Non-pigmented ciliary epithelial cell (primary cell): ENCODE measurements at places on chromosomes 3 and 15.

- no peak for DNase-seq
Observed at GRCh38 chr3:184480831-184481230, 80.8 kb upstream of the EPHB3 start.

DNA sequence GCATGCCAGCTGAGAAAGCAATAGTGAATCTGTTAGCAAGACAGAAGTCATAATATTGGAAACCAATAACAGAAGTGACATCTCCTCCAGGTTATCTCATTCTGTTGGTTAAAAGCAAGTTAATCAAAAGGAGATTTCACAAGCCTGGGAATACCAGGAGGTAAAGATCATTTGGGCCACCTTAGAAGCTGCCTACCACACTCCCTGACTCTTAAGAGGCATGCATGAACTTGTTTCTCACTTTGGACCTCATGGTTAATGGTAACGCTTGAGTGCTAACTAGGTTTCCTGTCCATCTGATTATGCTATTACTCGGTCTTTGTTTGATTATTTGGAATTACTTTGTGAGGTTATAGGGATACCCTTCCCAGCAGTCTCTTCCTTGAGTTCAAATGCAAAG lies 650.8 kb upstream of the SGO1 start:
- DNase-seq: no peak

GRCh38 chr3:72669224-72669623 lies 179.0 kb downstream of the SHQ1 start:
- DNase-seq: no peak

DNA sequence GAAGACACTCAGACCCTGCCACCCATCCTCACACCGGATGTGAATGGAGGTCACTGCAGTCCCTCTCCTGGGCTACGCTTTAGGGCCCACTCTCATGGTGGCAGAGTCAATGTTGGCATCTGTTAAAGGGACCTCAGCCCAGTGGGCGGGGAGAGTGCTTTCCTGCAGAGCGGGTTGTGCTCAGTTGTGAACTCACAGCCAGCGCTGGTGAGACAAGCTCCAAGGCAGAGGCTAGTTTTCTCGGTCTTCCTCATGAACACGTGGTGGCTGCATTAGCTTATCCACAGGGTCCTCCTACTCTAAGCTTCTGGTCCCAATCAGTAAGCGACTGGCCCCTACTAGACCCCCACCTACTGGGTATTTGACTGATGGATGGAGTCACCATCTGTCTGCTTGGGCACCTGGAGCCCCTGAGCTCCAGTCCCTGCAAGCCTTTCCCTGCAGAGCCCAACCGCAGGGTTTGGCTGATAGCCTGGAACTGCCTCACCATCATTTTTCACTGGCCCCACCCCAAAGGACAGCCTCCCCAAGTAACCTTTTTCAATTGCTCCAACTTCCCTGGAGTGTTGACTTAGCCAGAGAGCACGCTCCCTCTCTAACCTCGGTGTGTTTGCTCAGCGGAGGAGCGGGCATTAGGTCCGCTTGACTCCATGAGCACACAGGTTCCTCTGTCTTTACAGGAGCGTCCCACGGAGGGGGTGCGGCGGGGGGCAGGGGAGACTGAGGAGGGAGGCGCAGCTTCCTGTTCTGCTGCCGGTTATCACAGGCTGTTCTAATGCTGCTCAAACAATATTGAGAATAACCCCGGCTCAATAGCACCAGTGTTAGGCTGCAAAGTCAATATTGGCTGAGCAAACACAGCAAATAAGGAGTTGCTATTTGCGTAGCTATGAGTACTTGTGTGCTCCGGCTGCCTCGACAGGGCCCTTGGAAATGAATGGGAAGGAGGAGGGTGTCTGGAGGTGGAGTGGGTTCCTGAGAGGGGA lies 141.7 kb downstream of the RPLP1 start:
- DNase-seq: no peak

- no peak for DNase-seq
Observed at GRCh38 chr3:37984051-37984450, 6.5 kb upstream of the VILL start.

GRCh38 chr3:142651711-142652110 lies 55.5 kb downstream of the PLS1 start:
- no peak for DNase-seq

- peak; percentile 96 for DNase-seq
Observed at GRCh38 chr3:133943639-133944141, 48.0 kb upstream of the RAB6B start.

GRCh38 chr15:68833700-68834331 lies 13.1 kb upstream of the ANP32A start:
- no peak for DNase-seq

- DNase-seq: no peak
Observed at GRCh38 chr3:196775938-196776337, 36.3 kb downstream of the PAK2 start.

GRCh38 chr3:16318176-16318575 lies 53.2 kb downstream of the OXNAD1 start:
- DNase-seq: no peak

GRCh38 chr3:180267202-180267843 lies 230.6 kb upstream of the PEX5L start:
- no peak for DNase-seq

GRCh38 chr3:966341-966740 lies 126.5 kb upstream of the CNTN6 start:
- DNase-seq: no peak

GRCh38 chr3:47298439-47298838 lies 15.7 kb downstream of the KLHL18 start:
- DNase-seq: no peak

GRCh38 chr3:184788751-184789150 lies 23.2 kb upstream of the VPS8 start:
- DNase-seq: no peak

DNA sequence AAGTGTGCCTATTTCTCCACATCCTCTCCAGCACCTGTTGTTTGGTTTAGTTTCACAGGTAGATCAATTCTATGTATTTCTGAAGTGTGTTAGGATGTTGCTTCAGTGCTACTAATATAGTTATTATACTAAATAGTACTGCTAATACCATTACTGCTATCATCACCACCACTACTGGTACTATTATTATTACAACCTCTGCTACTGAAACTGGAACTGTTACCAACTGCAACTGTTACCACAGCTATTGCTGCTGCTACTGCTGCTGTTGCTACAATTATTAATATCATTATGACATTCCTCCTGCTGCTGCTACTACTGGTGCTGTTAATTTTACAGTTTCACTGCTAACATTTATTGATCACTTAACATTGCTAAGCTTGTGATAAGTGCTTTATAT lies 8.3 kb upstream of the LMOD3 start:
- DNase-seq: no peak

- no peak for DNase-seq
Observed at GRCh38 chr3:138082992-138083386, 32.4 kb downstream of the DZIP1L start.

DNA sequence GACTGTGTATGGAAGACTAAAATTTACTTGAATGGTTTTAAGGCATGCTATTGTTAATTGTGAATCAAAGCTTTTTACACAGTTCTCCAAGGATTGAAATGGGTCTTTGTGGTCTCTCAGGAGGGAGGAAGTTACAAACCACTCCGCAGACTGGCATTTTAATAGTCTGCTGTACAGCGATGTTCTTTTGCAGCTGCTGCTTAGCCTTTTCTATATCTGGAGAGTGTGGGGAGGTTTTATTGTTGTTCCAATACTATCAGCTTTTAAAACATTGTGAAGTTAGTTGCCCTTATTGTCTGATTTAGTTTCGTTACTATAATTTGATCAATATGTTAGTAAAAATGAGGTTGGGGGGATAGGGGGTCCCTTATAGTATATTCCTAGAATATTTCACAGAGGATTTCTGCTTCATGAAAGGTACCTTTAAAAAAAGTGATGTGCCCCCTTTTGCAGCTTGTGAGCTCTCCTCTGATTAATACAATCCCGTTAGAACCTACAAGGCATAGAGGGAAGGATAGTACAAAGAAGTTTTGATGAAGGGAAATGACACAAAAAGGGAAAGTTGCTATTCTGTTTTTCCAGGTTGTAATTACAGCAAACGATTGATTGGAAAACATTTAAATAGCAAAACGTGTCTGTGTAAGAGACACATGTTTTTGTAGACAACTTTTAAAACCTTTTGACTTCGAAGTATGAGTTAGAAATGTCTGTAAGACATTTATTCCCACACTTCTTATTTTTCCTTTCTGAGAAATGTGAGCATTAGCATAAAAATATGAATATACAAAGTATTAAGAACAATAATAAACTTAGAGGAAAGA lies 158.3 kb upstream of the CGNL1 start:
- no peak for DNase-seq
